Frontal cortex (tissue), 4 donors: ENCODE measurements at places on chromosomes 6 and 20.

GRCh38 chr6:143063631-143064030, 2.9 kb downstream of the AIG1 start:
- DNase-seq: no peak

DNA sequence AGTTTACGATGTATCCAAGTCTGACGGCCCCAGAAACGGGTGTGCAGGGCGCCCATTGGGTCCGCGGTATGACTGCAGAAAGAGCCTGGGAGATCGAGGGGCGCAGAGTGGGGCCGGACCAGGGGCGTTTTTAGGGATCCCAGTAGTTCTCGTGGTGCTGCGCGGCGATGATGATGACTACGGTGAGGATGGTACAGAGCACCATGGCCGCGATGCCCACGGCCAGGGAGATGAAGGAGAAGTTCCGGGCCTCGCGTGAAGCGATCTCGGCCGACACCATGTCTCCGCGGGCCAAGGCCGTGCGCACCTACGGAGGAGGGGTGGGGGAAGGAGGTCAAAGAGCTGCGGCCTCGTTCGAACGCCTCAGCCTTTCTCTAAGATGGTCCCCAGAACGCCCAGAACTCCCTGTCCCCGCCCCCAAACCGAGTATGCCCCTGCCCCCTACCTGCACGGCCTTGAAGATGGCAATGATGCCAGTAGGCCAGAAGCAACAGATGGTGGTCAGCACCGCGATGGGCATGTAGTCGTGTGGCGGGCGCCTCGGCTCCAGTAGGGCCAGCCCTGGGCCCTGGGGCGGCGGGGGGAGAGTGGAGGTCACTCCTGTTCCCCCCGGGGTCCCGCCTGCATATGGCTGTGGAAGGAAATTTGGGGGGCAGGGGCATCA, 2.5 kb downstream of the PRRT1 start:
- no peak for DNase-seq

GRCh38 chr6:53869964-53870363, 75.2 kb downstream of the LRRC1 start:
- no peak for DNase-seq

DNA sequence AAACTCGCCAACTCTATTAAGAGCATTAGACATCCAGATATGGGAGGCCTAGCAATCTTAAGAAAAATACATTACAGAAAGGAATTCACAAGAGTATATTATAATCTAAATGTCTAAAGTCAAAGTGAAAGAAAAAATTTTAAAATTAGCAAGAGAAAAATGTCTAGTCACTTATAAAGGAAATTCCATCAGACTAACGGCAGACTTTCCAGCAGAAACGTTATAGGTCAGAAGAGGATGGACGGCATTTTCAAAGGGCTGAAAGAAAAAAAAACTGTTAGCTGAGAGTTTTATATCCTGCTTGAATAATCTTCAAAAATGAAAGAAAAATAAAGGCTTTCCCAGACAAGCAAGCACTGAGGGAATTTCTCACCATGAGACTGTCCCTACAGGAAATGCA, 269.0 kb downstream of the HDGFL1 start:
- no peak for DNase-seq

DNA sequence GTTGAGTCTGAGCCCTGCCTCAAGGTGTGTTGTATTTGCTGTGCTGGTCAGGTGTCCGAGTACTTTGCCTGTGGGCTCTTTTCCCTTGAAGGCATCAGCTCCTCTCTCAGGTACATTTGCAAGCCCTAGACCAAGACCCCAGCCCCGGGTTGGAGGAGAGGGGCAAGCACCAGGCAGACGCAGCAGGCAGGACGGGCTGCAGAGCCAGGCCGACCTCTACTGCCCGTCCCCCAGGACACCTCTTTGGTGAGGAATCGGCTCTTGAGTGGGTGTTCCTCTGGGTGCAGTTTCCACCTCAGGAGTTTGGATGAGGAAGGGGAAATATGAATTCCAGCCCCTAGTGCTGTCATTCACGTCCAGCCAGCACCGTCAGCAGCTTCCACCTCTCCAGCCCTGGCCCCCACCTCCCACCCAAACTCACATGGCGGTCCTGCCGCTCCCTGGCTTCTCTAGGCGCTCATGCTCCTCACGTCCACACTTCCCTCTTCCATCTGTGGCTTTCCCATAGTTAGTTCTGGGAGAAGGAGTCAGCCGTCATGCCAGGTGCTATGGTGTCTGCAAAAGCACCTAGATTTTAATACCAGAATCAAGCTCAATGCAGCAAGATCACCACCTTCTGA, 183.9 kb downstream of the DLL1 start:
- no peak for DNase-seq

- DNase-seq: no peak
These were observed 104.8 kb upstream of the LY86 start for GRCh38 chr6:6483733-6484132.

- DNase-seq: no peak
These were observed 575.3 kb downstream of the RNF144B start for GRCh38 chr6:18962361-18962905.

GRCh38 chr6:132927713-132928112, 113.3 kb downstream of the RPS12 start:
- DNase-seq: no peak

- no peak for DNase-seq
These were observed 6.4 kb upstream of the PSMG4 start for GRCh38 chr6:3252369-3252768.

- DNase-seq: no peak
These were observed 1.1 kb downstream of the PPP1R18 start for GRCh38 chr6:30685157-30686008.
